ENCODE measurements at places on chromosomes 6 and 20.

DNA sequence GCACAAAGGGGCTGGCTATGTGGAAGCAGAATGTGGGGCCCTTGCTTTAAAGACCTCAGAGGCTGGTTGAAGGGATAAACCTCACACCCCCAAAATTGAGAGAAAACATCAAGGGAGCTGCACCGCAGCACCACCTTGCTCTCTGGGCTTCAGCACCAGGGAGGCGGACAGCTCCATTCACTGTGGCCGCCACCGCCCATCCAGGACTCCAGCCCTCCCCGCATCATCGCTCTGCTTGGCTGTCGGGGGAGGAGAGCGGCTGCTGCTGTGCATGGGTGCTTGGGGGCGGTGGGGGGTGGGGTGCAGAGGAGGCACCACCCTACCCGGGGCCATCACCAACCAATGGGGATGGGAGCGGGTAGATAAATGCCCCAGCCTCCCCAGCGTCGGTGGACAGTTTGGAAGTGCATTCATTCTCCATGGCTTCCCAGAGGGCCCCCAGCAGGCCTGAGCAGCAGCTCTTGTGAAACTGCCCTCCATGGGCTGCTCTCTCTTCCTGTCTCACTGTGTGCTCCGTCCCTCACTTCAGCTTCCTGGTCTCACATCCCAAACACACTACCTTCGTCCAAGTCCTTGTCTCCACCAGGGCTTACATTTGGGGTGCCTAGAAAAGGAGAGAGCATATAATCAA, 75.7 kb upstream of the BHLHE23 start:
- no peak for DNase-seq

DNA sequence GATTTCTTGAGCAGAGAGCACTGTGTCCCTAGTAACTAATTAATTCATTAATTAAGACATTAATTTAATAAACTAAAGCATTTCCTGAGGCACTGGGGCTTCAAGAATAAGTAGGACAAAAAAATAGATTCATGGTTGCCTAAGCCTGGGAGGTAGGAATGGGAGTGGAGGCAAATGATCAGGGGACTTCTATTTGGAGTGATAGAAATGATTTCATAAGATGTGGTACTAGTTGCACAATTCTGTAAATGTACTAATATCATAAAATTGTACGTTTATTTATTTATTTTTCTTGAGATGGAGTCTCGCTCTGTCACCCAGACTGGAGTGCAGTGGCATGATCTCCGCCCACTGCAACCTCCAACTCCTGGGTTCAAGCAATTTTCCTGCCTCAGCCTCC, 287.2 kb downstream of the KHDC1L start:
- DNase-seq: no peak

GRCh38 chr6:4961322-4962168, 42.3 kb downstream of the RPP40 start:
- no peak for DNase-seq

DNA sequence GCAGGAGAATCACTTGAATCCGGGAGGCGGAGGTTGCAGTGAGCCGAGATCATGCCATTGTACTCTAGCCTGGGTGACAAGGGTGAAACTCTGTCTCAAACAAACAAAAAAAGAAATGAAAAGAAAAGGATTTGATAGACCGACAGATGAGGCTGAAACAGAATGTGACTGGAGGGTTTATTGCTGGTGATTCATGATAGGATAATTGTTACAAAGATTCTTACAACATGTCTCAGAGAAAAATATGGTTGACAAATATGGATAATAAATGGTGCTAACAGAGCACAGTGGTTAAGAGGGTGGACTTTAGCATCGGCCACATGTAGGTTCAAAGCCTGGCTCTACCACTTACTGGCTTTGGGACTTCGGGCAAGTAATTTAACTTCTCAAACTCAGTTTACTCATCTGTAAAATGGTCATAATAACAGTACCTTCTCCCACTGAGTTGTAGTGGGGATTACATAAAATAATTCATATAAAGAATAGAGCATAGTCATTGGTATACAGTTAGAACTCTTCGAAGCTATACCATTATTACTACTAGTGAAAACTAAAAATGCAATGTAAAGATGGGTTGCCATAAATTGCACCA, 131.9 kb downstream of the MAP3K7 start:
- DNase-seq: no peak

DNA sequence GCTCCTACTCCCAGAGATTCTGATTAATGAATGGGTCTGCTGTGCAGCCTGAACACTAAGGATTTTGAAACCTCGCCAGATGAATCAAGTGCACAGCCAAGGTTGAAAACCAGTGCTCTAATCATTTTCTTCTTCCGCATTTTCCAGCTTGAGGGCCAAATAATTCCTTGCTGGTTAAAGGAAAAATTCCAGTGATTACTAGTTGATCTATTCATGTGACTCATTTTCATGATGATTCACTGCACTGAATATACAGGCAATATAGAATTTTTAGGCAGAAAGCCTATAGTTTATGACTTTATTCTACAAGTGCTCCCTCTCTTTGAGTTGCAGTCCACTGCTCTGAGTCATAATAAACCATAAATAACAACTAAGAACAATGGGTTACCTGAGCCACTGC, 80.6 kb upstream of the PROKR2 start:
- DNase-seq: no peak

DNA sequence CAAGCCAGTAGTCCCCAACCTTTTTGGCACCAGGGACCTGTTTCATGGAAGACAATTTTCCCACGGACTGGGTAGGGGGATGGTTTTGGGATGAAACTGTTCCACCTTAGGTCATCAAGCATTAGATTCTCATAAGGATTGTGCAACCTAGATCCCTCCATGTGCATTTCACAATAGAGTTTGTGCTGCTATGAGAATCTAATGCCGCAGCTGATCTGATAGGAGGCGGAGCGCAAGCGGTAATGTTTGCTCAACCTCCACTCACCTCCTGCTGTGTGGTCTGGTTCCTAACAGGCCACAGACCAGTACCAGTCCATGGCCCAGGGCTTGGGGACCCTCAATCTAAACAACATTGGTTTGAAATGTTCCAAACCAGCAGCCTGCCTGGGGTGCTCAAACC, 137.0 kb upstream of the STXBP5 start:
- no peak for DNase-seq

DNA sequence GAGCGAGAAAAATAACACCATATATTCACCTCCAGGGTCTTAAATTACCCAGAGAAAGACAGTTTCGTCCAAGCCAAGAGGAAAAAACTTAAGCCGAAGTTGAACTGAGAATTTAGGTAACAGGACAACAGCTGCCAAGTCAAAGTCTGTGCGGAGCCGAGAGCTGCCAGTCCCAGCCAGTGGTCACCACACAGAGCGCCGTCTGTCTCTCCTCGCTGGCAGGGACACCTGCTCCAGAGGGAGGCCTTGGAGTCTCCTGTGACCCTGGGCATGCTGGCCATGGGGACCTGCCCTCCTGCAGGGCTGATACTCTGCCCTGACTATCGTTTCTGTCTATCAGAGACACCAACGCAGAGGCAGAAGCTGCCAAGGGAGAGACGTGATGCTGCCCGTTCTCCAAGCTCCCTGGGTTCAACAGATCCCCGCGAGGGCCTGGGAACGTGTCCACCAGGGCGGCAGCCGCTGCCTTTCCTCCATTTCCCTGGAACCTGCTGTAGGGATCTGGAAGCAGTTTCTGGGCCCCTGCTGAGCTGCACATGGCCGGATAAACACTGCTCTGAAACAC, 341.3 kb downstream of the SMOC2 start:
- no peak for DNase-seq

DNA sequence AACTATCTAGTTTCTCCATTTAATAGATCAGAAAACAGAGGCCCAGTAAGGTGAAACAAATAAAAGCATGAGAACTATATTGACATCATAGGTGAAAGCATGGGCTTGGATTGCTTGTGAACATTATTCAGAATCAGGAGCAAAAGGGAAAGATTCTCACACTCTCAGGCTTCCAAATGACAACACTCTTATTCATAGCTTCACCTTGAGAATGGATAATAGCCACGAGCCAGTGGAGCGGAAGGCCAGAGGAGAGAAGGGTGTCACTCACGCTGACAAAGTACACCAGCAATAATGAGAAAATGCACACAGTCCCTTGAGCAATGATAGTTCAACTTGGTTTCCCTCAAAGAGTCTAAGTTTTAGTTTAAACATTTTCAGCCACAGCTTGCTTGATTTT, 339.0 kb downstream of the TPBG start:
- DNase-seq: no peak

DNA sequence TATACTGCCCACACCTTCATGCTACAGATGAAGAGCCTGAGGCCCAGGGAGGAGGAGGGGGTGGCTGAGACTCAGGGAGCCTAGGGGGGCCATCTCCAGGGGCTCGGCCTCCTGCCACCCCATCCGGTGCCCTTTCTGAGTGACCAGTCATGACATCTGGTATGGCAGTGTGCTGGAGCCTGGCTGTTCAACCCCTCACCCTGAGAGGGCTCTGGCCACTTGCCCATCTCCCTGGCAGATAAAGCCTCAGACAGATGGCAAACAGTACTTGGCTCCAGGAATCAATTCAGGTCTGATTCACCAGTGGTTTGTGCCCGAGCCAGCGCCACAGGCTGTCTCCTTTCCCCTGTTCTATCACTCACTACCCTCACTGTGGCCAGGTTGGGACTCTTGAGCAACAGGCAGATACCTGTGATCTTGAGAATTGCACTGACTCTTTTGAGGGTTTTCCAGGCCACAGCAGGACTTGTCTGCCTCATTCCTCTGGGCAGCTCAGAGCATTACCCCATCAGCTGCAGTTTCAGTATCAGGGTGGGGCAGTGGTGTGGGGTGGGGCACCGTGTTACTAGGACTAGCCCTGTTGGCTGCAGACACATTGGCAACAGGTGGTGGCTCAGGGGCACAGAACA, 22.8 kb downstream of the SRSF3 start:
- no peak for DNase-seq

DNA sequence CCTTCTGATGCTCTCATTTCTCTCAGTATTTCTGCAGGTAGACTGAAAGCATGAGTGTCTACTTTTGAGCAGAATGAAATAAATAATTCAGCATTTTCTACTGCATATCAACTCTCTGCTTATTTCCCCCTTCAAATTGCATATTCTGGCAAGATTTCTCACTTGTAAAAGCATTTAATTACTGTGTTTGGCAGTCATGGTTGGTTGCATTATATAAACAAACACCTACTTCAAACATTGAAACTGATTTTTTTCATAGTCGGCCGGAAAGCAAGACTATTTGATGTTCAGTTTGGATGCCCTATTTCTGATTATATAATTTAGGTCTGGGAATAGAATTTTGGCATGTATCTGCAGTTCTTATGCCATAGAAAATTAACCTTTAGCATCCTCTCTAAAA, 73.1 kb downstream of the PLEKHG1 start:
- no peak for DNase-seq

- DNase-seq: peak; percentile 69
Measured at GRCh38 chr6:89412071-89413005, at the start of gene RRAGD. Gene RRAGD (minus strand): TSS chr6:89412273. CDS start chr6:89411993, 280 bp downstream.

DNA sequence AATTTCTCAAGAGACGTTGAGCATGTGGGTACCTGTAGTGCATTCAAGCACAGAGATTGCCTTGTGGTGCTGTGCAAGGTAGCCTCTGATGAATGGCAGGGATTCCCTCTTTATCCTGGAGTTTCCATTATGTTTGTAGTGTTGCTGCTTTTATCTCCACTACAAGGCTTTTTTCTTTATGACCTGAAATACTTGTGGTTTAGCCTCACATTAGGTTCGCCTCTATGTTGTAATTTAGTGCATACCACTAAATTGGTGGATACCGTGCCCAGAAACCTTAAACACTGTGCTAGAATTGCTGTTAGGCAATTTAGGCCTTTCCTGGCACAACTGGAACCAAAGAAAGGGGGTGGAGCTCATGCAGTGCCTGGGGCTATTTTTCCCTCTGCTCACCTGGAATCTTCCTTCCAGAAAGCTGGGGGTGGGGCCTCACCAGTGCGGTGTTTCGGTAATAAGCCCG, 76.8 kb downstream of the NCOA7 start:
- DNase-seq: no peak

DNA sequence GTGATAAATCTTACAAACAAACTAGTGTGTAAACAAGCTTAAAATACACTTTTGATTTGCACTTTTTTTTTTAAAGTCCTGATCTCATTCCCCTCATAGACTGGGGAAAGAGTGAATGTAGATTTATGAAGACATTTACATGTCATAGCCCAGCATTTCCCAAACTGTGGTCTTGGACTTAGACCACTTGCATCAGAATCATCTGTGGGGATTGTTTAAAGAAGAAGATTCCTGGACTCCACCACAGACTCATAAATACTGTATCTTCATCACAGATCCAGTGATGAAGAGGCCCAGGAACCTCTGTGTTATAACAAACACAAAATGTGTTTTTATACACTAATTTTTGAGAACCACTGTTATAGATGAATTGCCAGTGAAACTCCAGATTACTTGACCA, 99.5 kb downstream of the KCNQ5 start:
- no peak for DNase-seq

DNA sequence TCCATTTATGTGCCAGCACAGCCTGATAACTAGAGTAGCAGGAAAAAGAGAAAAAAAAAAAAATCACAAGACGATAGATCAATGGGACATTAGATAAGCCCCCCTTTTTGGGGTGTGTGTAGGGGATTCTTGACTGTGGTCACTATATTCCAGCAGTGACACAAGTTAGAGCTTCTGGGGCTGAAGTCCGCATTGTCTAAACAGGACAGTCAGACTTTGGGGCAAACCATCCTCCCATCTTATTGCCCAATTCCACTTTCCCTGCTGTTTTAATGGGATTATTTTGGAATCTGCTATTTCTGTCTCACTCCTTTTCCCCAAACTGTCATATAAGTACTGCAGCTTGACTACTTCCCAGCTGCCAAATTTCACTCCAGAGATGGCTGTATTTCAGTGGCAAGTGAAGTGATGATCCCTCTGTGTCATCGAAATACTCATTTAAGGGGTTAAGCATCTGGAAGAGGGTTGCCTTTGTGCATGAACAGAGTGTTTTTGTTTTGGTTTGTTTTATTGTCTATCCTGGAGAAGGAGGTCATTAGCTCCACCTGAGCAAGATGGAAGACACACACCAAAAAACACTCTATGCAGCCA, 182.5 kb downstream of the ATXN1 start:
- no peak for DNase-seq

- no peak for DNase-seq
Measured at GRCh38 chr20:45775411-45775810, 16.3 kb downstream of the WFDC3 start.

DNA sequence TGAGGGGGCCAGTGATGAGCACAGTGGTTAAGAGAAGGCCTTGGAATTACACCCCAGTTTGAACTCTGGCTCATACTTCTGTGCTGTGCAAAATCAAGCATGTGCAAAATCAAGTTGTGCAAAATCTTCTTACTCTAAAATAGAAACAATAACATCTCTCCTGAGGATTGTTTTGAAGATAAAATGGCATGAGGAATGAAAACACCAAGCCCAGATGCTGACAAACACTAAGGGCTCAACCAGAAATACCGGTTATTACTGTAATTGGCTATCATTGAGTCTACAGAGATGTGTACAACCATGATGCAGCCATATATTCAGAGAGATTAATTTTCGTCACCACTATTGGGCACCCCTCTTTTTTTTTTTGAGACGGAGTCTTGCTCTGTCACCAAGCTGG, 5.9 kb upstream of the BCAS1 start:
- DNase-seq: no peak

DNA sequence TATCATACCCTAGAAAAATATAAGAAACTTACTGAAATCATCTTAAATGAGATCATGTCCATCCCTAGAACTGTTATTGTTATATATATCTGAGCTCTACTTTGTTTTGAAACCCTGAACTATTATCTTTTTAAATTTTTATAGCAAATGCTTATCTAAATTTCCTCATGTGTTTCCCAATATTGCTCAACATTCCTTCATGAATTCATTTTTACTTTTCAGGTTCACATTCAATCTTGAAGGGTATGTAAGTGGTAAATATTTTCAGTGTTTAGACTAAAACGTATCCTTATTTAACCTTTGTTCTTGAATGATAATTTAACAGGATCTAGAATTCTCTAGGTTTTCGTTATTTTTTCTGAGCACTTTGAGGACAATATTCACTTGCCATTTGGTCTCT, 23.9 kb downstream of the PDE7B start:
- DNase-seq: no peak

Data from stimulated activated naive B cell treated with anti-CD40 and anti-IgM and Interleukin-4, amounts not matched to agents 10 μg/mL and 1 μg/mL and 100 μg/mL, for 72 hours (primary cell).